Stimulated activated CD8-positive, alpha-beta memory T cell treated with anti-CD3 and anti-CD28 coated beads, Interleukin-4, amount 100 ng/mL, for 4 hours (primary cell): ENCODE measurements at places on chromosomes 5 and 9.
A peak's percentile ranks its signal among the peaks of the same experiment; 100 is the strongest.

DNA sequence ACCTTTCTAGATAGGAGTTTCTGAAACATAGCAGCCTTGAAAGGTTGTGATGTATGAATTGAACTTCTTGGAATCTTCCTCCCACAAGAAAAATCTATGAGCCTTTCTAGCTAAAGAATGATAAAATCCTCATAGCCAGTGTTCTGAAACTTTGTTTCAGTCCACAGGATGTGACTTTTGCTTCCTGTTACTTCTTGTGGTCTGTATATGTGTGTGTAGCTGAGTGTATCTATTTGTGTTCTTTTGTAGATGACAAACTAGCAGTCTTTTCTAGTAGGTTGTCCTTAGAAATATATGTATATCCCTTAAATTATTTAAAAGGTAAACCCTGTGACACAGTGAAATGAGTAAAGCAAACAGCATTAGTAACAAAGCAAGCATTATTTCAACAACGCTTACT is 188.8 kb downstream of the MRPS30 start:
- no peak for DNase-seq

DNA sequence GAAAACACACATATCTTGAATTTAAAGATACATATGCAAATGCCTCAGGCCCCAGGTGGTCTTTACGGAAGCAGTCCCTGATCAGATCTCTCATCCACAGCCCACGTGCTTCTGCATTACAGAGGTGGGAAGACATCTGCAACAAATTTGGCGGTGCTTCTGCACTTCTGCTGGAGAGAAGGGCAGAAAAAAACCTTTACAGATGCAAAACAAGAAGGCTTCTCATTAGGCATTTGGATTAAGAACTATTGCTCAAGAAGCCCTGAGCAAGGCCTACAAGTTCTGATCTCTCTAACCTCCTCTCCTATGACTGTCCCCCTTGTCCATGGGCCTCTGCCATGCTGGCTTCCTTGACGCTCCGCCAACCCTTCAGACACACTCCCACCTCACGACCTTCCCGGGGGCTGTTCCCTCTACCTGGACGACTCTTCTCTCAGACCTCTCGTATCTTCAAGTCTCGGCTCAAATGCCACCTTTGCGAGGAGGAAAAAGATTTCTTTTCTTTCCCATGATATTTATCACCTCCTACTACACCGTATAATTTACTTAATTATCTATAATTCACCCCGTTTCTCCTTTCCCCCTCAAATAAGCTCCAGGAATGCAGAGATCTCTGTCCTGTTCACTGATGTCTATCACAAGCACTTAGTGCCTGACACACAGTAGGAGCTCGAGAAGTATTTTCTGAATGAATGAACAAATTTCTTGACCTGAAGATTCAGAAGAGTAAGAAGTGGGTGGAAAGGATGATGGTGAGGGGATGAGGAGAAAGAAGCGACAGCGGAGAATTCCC is 1.1 kb downstream of the MTMR12 start:
- no peak for DNase-seq

DNA sequence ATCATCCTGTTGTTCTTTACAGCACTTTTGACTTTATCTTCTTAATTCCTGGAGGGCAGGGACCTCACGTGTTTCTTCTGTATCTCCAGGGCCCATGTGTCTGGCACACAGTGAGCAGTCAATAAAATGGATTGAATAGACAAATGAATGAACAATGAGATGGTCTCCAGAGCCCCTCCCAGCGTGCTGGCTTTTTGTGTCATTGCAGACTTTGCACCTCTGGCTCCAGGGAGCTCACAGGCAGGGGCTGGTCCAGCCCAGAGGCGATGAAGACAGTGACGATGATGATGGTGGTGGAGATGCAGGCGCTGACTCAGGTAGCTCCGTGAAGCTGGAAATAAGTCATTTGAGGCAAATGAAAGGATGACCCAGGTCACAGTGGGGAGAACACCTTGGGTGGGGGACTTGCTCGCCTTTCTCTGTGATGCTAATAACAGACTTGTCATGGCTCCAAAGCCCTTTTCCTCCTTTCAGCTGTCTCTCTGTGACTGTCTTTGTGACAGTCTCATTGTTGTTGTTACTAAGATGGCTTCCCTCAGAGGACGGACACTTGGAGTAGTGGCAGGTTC is 30.4 kb upstream of the FABP6 start:
- no peak for DNase-seq

GRCh38 chr5:35066260-35066795 is 18.6 kb upstream of the AGXT2 start:
- DNase-seq = no peak

- no peak for DNase-seq
Observed at GRCh38 chr9:135500071-135500524, 384 bp upstream of the MRPS2 start.

- DNase-seq = no peak
Observed at GRCh38 chr9:75130621-75131230, 42.4 kb downstream of the OSTF1 start.

GRCh38 chr9:4592886-4593285 is 69.2 kb upstream of the PLPP6 start:
- no peak for DNase-seq

- no peak for DNase-seq
Observed at GRCh38 chr5:172878933-172879752, 45.1 kb downstream of the ERGIC1 start.

GRCh38 chr5:155103146-155103545 is 89.6 kb downstream of the KIF4B start:
- no peak for DNase-seq

- DNase-seq = peak; percentile 45
Observed at GRCh38 chr9:136093995-136094881, 851 bp downstream of the NACC2 start.

GRCh38 chr5:72325566-72326305 is 5.6 kb downstream of the PTCD2 start:
- no peak for DNase-seq

GRCh38 chr5:169650701-169651331 is 13.7 kb downstream of the DOCK2 start:
- no peak for DNase-seq
